ENCODE measurements at places on chromosomes 2 and 18. TPM values are rescaled to one million over a fixed set of nuclear protein-coding genes. Genes with fewer than 3 reads are reported as not detected.

DNA sequence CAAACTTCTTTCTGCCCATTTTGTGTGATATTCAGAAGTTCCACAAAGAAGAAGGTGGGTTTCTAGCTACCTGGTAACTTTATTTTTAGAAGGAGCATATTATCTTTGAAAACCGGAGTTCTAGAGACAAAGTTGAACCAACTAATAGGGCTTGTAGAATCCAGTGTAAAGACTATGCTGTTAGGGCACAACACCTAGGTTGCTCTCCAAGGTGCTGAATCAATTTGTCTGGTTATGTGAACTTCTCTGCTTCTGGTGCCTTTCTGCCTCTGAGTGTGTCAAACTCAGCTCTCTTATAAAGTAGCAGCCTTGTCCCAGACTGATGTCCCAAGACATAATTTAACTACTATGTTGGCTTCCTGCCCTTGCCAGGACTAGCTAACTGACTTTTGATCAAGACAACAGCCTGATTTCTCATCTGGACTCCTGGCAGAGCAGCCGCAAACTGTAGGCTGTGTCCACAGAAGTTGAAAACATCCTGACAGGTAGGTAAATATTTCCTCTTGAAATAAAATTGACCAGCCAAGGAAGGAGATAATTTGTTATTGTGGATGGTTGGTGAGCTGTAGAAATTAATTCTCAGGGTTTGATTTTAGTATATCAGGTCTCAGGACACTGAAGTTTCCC lies 119.4 kb downstream of the CYRIA start:
- DNase-seq: no peak

- DNase-seq: no peak
These were observed 17.0 kb downstream of the SP3 start for GRCh38 chr2:173948198-173948597.

Gene USP14
- total RNA-seq: 64.1 TPM

DNA sequence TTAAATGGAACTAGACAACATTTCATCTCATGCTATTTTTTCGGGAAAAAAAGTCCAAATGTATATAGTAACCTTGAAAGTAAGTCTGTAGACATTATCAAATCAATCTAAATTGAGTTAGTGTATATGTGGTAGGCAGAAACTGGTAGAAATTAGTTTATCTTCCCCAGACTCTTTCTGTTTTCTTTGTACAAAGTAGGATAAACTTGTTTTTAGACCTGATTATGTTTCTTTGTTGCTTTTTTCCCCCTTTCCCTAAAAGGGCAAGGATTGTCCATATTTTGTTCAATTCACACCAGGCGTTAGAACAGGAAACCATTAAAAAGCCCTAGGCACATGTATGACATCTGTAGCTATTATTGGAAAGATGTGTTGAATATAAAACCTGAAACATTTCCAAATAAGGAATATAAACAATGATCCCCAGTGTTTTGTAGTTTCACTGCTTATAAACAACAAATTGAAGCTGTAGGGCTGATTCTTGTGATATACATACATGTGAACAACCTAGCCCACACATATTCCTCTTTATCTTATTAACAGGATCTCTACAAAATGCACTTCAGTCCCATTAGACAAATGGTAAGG lies 528.3 kb downstream of the PARD3B start:
- DNase-seq: no peak

- no peak for DNase-seq
These were observed 640.0 kb upstream of the LRRTM4 start for GRCh38 chr2:78162202-78162601.

Gene EIF2AK2
- 33.7 TPM for total RNA-seq
